ENCODE measurements at places on chromosomes 5 and 9.
A peak's percentile ranks its signal among the peaks of the same experiment; 100 is the strongest.

GRCh38 chr5:7683753-7684152 lies 167.2 kb downstream of the CFAP90 start:
- no peak for DNase-seq

GRCh38 chr5:117776977-117777376 lies 1202.4 kb upstream of the SEMA6A start:
- no peak for DNase-seq

DNA sequence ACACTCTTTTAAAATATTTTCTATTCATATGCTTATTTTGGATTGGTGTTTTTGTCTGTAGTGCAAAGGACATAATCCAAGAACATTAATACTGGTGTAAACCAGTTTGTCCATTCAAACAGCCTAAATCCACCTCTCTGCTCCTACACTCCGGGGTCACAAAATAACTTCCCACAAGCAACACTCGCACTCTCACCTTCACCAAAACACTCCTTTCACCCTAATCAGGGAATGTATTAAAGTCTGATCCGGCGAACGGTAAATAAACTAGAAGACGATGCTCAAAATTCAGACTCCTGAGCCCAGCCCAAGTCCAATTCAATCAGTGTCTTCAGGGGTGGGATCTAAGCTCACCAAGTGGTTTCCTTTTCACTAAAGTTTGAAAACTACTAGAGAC lies 649 bp downstream of the AP3B1 start:
- DNase-seq = no peak

DNA sequence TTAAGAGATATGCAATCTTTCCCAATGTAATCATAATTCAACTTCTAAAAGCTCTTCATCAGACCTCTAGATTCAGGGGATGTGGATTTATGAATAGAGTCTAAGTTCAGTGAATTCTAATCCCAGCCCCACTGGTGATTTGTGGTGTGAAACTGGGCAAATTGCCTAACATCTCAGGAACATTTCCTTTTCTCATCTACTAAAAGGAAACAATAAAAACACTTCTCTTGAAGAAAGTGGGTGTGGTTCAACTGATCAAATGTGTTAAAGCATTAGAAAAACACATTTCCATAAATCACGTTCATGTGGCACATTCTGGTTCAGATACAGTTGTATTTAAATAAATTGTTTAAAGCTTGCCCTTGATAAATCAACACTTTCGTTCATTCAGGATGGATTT lies 631.7 kb upstream of the CDH6 start:
- DNase-seq = no peak

DNA sequence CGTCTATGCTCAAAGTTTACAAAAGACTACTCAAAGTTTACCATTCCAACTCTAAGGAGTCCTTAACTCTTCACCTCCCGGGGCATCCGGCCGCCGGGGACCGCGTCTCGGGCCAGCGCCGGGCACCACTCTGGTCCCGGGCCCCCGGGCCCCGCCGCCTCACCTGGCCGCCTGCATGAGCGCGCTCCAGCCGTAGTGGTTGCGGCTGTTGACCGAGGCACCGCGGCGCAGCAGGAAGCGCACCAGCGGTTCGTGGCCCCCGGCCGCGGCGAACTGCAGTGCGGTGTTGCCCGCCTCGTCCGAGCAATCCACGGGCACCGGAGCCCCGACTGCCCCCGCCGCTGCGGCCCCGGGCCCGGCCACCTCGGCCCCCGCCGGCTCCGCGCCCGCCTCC lies 388 bp downstream of the ANKS6 start:
- no peak for DNase-seq

- no peak for DNase-seq
Observed at GRCh38 chr5:132962429-132963021, 909 bp downstream of the AFF4 start.

GRCh38 chr5:68482199-68482598 lies 266.6 kb downstream of the PIK3R1 start:
- peak; percentile 50 for DNase-seq

- no peak for DNase-seq
Observed at GRCh38 chr5:14017904-14018303, 73.4 kb upstream of the DNAH5 start.
